ENCODE measurements at places on chromosomes 4 and X. TPM values are rescaled to one million over a fixed set of nuclear protein-coding genes. Genes with fewer than 3 reads are reported as not detected.

GRCh38 chr4:2913168-2913567, 50.0 kb downstream of the NOP14 start:
- DNase-seq, result no peak

DNA sequence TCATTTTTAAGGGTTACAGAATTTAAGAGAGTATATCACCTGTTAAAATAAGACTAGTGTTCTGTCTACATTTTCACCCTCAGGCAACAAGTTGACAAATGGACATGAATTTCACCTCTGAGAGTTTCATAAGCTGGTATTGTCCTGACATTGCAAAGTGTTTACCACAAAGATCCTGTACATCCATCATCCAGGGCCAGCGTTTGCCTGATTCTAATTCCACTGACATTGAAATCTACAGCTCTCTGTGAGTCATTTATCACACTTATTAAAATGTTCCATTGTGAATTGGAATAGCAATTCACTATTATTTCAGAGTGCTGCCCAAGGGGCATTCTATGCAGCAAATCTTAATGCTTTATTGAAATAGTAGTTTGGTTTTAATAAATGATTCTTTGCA, 1499.4 kb upstream of the PCDH7 start:
- no peak for DNase-seq

SLC10A6 gene
- total RNA-seq, result 28.2 TPM

CSAG2 gene
- not detected for total RNA-seq

MAGEB10 gene
- total RNA-seq, result not detected

Data from vagina (tissue), 2 donors.